ENCODE measurements at places on chromosomes 3 and 15.
A peak's percentile ranks its signal among the peaks of the same experiment; 100 is the strongest.

DNA sequence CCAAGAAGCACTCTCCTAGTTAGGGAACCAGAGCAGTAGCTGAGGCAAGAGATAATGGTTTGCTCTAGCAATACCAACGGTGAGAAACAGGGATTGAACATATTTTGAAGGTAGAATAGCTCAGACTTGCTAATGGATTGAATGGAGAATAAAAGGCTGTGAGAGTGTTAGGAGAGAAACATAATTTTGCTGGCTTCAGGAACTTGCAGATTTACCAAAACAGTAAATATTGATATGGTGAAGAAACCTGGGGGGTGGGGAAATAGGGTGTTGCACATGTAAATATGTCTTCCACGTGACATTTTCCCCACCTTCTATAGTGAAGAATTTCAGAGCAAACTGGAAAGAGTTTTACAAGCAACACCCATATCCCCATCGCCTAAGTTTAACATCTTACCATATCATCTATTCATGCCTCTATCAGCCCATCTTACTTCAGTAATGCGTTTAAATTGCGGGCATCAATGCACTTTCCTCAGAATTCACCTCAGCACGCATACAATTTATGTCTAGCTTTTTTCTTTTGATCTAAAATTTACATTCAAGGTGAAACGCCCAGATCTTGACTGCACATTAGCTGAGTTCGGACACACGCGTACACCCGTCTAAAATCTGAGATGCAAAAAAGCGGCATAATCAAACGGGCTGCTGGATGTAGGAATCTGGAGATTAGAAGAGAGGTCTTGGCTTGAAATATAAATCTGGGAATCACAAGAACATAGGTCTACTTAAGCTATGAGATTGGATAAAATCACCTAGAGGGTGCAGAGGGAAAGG, 891 bp upstream of the NR1D2 start:
- no peak for DNase-seq

- peak; percentile 3 for DNase-seq
These were observed 13.2 kb upstream of the ADPGK start for GRCh38 chr15:72796515-72797337.

GRCh38 chr15:88375234-88375927, 91.8 kb downstream of the MRPL46 start:
- no peak for DNase-seq

DNA sequence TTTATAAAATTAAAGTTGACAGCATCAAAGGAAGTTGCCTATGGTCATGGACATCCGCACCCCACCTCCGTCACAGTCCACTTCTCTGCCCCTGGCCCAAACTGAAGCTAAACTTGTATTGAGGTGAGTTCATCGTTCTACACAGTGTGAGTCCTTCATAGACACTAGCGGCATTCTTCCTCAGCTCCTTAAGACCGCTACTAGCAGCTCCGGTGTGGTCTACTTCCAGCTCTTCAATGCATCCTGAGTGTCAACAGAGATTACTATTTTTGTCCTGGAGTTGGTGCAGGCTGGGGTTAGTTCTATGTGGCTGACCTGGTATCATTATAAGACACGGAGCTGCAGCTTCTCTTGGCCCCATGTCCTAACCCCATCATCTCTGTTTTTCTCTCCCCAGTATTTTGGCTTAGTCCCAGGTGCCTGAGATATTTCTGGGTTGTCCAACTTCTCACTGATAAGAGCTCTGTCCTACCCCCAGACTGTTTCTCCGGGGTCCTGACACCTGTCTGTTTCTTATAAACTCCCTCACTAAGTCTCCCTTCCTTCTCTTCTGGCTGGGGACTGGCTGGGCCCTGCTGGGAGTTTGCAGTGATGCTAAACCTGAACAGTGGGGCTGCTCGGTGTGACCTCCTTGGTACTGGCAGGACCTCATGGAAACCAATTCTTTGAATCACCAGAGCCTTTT, 169.2 kb upstream of the ATP10A start:
- DNase-seq: no peak

DNA sequence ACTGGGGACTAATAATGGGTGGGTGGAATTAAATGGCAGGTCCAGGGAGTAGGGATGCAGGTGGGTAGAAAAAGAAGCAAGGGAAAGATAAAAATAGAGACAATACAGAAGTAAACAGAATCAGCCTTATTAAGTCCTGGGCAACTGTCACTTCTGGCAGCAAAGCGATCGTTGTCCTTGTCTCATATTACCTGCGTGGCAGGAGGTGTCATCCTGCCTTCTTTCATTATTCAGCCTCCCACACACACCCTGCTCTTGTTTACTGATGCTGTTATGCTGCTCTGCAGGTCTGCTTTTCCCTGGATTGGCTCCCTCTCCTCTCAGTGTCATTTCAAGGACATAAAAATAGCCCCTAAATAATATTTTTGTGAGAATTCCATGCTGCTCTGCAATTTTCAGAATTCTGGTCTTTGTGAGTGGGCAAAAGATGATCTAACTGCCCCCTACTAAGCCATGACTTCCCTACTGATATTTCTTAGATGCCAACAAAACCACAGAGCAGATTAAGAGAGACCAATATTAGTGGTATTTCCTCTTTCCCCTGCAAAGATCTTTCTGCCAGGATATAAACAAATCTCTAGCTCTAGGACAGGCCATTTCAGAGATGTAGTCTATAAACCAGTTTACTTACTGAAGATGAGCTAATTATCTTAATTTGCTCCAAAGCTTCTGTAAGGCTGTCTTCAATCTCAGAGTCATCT, 8.5 kb downstream of the VEPH1 start:
- no peak for DNase-seq

GRCh38 chr15:91476861-91477260, 376.6 kb upstream of the SLCO3A1 start:
- no peak for DNase-seq

DNA sequence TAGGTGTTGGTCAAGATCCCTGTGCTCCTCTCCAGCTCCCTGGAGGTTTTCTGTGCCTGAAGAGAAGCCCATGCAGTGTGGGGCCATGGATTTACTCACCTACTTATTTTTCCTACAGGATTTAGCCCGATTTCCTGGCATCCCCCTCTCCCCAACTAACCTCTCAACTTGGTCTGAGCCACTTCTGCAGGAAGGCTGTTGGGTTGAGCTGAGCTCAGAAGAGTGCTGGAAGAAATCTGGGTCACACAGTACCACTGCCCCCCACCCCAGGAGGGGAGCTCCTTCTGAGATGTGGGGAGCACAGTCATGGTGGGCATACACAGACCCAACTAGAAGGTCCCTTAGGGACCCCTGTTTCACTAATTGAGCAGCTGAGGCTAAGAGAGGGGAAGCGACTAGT, 34.4 kb upstream of the SLCO2A1 start:
- DNase-seq: no peak

GRCh38 chr3:154943981-154944380, 136.1 kb upstream of the MME start:
- no peak for DNase-seq

DNA sequence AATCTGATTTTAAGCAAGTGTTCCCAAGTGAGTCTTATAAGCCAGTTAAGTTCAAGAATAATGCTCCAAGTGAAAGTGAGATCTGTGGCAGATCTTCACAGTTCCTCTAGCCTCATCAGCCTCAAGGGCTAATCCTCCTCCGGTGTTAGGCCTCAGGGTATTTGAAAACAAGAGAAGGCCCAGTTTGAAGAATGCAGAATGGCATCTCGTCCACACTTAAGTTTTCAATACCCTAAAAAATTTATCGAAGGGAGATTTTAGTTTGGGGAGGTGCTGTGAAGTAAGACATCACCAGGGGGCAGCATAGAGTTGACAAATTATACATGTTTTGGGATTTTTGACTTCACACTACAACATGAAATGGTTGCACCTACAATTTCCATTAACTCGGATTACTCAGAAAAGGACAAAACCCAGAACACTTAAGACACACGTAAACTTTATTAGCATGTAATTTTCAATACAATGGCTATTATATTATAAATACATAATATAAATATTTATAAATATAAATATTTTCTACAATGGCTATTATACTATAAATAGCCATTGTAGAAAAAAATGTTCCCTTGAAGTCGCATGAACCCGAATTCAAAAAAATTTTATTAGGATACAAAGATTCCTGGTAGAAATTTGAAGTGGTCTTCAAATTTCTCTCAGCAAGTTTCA, 2.3 kb upstream of the TMEM266 start:
- no peak for DNase-seq

- no peak for DNase-seq
These were observed 20.9 kb upstream of the VILL start for GRCh38 chr3:37969596-37970100.

GRCh38 chr15:74809956-74810355, 2.7 kb upstream of the LMAN1L start:
- DNase-seq: no peak
